Epithelial cell of proximal tubule (primary cell): ENCODE measurements at places on chromosomes 16 and 17.

DNA sequence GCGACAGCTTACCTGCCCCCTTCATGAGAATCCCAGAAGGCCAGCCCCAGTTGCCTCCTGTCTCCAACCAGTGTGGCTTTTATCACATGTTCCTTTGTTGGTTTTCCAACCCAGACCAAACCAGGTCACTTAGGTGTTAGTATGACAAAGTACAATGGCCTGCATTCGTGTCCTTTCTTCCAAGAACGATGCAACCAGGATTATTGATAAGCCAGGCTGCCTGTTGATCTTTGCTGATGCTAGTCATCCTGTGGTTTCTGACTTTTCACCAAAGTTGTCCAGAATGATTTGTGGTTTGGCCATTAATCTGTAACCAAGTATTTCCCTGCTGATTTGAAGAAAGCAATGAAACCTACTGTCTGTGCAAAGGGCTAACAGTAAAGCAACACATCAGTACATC lies 191.4 kb downstream of the CYLD start:
- DNase-seq = peak; percentile 73

GRCh38 chr16:89670496-89671431 lies 13.1 kb downstream of the SPATA33 start:
- DNase-seq = no peak

GRCh38 chr17:65567566-65567965 lies 6.1 kb upstream of the AXIN2 start:
- no peak for DNase-seq

- DNase-seq = no peak
Measured at GRCh38 chr16:69927056-69927757, 23.9 kb upstream of the CLEC18A start.

GRCh38 chr17:45888392-45888791 lies 6.0 kb upstream of the MAPT start:
- no peak for DNase-seq

DNA sequence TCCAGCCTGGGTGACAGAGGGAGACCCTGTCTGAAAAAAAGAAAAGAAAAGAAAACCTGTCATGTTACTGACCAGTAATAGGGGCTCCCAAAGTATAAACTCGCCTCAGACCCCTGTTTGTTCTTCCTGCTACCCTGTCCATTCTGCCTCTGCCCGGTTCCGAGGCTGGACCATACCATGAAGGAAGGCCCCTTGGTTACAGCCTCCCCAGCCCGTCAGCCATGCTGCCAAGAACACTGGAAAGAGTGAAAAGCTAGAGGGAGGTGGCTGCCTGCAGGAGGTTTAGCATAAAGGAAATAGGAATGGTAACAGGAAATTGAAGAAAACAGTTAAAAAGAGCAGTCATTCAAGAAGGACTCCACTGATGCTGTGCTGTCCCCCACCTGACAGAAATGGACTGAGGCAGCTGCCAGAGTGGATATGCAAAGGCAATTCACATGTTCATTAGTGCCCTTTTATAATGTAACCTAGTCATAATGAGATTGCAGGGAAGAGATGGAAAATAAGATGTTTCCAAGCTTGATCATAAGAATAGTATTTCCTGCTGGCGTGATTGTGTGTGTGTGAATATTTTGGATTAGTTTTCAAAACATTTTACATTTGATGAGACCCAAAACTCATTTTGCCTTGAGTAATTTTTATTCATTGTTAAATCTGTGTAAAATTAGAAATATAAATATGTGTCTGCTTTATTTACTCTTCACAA lies 102.6 kb downstream of the GOSR1 start:
- no peak for DNase-seq

DNA sequence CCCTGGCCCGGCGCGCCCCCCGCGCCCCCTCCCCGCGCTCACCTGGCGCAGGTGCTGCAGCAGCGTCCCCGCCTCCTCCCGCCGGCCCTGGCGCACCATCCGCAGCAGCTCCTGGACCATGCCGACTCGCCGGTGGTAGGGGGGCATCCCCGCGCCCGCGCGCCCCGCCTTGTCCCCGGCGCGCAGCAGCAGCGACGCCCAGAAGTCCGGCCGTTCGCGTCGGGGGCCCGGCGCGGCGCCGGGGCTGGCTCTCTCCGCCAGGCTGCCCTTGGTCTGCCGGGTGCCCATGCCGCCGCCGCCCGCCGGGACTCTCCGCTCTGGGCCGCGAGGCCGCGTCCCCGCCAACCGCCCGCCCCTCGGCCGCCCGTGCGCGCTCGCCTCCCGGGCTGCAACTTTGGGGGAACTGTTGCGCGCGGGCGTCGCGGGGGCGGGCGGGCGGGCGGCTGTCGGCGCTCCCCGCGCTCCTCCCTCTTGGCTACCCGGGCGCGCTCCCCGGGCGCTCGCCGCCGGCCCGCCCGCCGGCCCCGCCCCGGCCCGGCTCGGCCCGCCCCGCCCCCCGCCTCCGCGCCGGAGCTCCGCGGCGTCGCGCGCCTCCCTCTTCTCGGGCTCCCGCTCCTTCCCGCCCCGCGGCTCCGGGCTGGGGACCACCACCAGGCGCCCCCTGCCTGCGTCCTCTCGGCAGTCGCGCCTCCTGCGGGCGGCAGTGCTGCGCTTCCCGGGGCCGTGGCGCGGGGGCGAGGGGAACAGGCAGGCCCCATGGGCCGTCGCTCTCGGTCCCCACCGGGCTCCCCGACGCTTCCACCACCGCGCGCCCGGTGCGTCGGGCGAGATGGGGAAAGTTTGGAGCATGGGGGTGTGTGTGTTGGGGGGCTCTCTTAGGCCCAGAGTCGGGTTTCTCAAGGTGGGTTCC lies at the start of gene LRRC75A:
TSS of gene LRRC75A (minus strand) at position 491 of the 910 bp plus-strand sequence. CDS start at position 288, 203 bp downstream.
- DNase-seq = no peak
